Activated CD4-positive, alpha-beta T cell treated with anti-CD3 and anti-CD28 coated beads for 36 hours (primary cell): ENCODE measurements at places on chromosomes 16 and 17. TPM values are rescaled to one million over a fixed set of nuclear protein-coding genes. Genes with fewer than 3 reads are reported as not detected.

GRCh38 chr17:45666641-45667040 is 117.5 kb upstream of the CRHR1 start:
- DNase-seq: no peak

DNA sequence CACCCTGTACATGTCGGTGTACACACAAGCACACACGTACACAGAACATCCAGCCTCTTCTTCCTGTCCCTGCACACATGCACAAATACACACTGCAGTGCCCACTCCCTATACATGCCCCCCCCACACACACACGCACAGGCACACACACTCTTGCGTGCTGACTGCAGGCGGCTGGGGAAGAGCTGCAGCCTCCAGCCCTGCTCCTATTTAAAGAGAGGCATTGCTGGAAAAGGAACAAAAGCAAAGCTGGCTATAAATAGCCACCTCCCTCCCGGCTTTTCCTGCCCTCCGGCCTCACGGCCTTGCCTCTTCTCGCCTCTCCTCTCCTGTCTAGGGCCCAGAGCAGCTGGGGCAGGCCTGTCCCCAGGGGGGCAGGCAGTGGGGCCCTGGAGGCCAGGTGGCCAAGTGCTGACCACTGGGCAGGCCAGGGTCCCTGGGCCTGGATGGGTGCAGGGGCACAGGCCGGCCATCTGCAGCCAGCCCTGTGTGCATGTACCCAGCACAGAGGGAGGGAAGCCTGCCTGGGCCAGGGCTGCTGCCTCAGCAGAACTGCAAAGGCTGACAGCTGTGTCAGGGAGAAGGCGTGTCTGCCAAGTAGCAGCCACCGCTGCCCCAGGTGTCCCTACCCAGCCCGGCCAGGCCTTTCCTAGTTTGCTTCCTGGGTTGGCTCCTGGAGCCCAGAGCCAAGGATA is 25.4 kb downstream of the RTN4RL1 start:
- no peak for DNase-seq

Gene EFCAB5
- total RNA-seq: 0.27 TPM

- no peak for DNase-seq
Observed at GRCh38 chr16:54417384-54417783, 130.8 kb upstream of the IRX3 start.
